Motor neuron (in vitro differentiated cells): ENCODE measurements at places on chromosomes 12 and 14. TPM values are rescaled to one million over a fixed set of nuclear protein-coding genes. Genes with fewer than 3 reads are reported as not detected.

DNA sequence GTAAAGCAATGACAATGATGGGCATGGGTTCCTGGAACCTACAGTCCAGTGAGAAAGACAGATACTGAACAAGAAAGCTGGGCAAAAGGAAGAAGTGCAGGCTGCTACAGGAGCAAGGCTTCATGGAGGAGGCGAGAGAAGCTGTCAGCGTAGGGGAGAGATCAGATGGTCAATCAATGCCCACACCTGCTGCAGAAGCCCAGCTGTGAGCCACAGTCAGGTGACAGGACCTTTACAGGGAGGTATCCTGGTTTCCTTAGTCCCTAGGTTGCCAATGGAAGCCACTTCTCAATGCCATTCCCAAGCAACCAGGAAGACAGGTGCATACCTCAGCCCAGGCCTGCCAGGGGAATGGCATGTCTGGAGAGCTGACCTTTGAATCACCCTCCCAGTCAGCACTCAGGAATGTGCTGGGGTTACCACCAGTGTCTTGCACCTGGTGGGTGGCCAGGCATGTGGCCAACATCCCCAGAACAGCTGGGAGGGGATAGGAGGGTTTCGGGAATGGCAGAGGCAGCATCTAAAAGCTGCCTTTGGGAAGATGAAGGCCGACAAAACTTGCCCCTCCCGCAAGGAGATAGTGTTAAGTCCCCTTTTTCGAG is 170.3 kb downstream of the TTC7B start:
- ATAC-seq = peak; percentile 57

GRCh38 chr14:68897559-68898155 is 81.4 kb downstream of the ACTN1 start:
- no peak for ATAC-seq

DNA sequence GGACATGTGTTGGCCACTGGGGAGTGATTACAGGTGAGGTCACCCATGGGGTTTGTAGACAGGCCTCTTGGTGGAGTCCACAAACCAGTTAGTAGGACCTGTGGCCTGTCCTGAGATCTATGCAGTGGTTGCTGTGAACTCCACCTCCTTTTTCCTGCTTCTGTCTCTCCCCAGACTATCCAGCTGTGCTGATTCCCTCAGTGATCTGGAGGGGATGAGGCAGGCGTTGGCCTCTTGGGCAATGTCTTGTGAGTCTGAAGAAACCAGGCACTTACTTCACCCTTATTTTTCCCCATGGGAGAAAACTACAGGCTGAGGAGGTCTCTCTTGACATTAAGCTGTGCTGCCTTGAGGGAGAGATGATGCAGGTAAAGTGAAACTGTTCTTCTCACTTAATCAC is 257.2 kb upstream of the PRICKLE1 start:
- no peak for ATAC-seq

- no peak for ATAC-seq
These were observed 305.6 kb upstream of the DIO3 start for GRCh38 chr14:101255765-101256125.

GRCh38 chr14:50008974-50009373 is 107.4 kb downstream of the VCPKMT start:
- no peak for ATAC-seq

DNA sequence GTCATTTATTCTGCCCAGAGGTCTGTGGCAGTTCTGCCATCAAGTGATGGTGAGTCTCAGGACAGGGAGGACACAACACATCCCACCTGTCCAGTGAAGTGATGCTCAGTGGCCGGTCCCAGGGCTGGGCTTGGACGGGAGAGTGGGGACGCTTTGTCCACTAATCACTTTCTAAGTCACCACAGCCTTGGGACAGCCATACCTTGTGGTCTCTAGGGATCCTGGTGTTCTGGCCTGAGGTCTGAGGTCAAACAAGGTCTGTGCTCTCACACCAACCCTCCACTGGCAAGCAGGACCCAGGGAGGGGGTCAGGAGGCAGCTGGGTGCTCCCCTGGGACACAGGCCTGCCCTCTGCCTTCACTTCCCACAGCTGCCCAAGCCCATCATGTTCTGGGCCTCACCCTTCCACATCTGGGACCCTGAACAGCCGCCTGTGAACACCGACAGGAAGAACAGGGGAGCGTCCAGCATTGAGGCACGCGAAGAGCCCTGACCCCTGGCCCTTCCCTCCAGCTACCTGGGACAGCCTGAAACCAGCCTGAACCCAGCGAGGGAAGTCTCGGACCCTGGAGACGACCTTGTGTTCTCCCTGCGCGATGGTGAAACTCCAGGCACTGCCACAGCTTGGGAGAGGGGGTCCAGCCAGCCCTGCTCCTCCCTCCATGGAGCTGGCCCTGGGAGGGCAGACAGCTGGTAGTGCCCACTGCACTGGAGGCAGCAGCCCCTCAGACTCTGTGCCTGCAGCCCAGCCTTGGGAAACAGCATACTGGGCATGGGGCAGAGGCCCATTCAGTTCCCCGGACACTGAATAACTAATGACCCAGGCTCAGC is 19.7 kb upstream of the GPR132 start:
- ATAC-seq = no peak

DNA sequence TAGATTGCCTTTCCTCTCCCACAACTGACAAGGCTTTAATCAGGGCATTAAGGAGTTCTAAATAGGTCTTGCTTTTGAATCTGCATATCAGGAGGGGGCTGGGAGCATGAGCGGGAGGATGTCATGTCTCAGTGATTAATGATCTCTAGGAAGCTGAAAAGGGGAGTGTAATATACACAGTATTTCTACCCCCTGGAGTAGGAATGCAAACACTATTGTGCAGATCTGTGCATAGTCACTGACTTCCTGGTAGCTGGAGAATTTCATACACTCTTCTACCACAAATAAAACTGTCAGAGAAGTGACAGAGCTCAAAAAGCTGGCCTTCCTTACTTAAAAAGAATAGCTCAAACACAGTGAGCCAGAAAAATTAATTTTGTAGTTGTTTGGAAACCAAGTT is 65.8 kb downstream of the RIC8B start:
- peak; percentile 76 for ATAC-seq

GRCh38 chr12:131455581-131456110 is 255.2 kb upstream of the SFSWAP start:
- no peak for ATAC-seq

DNA sequence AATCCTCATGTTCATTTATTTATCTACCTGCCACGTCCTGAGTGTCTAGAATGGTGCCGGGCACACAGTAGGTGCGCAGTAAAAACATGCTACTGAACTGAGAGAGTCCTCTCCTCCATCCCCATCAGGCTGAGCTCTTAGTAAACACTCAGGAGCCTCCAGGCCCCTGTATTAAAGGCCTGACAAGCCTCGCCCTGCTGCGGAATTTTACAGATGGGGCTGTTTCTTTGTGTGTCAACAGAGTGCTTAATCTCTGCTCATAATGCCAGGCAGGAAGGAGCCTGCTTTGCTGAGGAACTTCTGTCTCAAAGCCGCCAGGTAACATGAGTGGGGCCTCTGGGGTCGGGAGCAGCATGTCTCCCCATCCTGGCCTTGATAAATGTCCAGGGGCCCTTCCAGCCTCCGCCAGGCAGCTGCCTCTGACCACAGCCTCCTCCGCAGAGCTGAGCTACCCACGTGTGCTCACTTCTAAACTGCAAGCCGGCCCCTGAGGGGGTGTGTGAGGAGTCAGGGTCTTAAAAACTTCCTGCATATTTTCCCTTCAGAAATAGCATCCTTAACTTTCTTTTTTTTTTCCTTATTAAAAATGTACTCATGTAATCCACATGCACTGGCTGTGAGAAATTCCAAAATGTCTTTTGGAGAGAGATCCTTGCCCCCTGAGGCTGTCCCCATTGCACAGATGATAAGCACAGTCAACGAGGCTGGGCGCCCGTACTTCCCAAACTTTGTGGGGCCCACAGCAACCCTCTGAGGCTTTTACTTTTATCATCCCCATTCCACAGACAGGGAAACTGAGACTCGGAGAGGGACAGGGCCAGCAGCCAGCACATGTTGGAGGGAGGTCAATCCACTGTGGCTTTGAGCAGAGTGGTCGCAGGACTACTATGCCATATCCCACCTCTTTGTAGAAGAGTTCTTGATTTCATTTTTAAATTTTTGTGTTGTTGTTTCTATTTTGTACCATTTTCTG is 116.0 kb upstream of the NCOR2 start:
- peak; percentile 58 for ATAC-seq

HEBP1 gene
- total RNA-seq = 17.2 and 19.0 TPM in 2 replicates

DNA sequence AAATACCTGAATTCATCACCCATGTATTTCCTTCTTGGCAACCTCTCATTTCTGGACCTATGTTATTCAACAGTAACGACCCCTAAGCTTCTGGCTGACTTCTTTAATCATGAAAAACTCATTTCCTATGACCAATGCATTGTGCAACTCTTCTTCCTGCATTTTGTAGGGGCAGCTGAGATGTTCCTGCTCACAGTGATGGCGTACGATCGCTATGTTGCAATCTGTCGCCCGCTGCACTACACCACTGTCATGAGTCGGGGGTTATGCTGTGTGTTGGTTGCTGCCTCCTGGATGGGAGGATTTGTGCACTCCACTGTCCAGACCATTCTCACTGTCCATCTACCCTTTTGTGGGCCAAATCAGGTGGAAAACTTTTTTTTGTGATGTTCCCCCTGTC is 356 bp downstream of the OR4Q2 start:
- no peak for ATAC-seq

GRCh38 chr12:43315961-43316360 is 236.0 kb downstream of the ADAMTS20 start:
- ATAC-seq = no peak

ERP27 gene
- total RNA-seq = 1.9 and 2.5 TPM in 2 replicates

ZFHX2 gene
- 5.8 and 7.6 TPM in 2 replicates for total RNA-seq

DNA sequence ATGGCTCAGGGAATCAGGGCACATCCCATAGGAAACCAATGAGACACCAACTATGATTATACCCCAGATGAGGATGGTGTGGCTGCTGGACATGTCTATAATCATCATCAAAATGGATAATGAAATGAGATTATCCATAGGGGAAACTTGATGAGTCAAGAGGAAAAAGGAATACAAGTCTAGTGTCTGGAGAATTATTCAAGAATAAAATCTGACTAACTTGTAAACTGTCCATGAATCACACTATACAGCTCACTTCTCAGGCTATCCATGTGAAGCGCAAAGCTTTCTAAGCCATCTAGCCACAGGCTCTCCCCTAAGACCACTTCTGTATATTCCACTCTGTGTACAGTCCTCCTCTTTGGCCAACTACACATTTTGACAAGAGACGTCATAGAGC is 52.5 kb downstream of the DUSP16 start:
- ATAC-seq = no peak

DLK1 gene
- total RNA-seq = 7.7 and 9.5 TPM in 2 replicates

GRCh38 chr12:50634379-50634778 is 129.5 kb upstream of the ATF1 start:
- no peak for ATAC-seq
